ENCODE measurements at places on chromosomes 1 and 21.

- no peak for DNase-seq
Measured at GRCh38 chr1:217896490-217896889, 265.3 kb downstream of the SPATA17 start.

DNA sequence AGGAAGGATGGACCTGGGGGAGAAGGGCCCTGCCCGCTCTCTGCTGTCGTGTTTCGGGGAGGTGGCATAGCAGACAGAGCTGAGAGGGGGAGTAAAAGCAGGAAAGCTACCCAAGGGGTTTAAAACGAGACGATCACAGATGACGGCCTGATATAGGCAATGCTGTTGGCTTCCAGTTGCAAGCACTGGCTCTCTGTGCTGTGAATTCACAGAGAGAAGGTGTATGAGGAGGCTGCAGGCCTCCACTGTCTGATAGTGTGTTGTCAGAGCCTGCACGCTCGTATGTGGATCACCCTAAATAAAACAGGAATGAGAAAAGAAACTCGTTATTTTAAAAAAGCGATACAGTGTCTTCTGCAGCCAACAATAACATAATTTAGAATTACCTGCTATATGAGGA is 57.4 kb downstream of the LGR6 start:
- DNase-seq, result no peak

DNA sequence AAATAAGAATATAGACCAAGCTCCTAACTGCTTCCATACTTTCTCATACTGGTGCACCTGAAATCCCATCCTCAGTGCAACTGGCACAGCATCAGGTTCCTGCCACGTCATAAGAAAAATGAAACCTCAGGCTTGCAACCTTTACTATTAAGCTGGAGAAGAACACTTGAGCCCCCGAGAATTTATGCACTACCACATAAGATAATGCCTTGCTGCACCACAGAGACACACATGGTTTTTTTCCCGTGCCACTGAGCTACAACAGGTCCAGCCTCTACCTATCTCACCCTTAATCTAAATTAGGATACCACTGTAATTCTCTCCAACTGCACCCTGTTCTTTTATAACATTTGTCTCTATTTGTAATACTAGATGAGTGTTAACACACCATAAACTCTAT is 174.5 kb downstream of the DENND1B start:
- no peak for DNase-seq

GRCh38 chr1:15231714-15232201 is 15.3 kb upstream of the FHAD1 start:
- no peak for DNase-seq

GRCh38 chr1:19411612-19412011 is 73.7 kb downstream of the CAPZB start:
- DNase-seq, result no peak

GRCh38 chr1:212045981-212046380 is 10.4 kb downstream of the DTL start:
- DNase-seq, result no peak

GRCh38 chr1:226625326-226625725 is 76.8 kb downstream of the STUM start:
- DNase-seq, result no peak

DNA sequence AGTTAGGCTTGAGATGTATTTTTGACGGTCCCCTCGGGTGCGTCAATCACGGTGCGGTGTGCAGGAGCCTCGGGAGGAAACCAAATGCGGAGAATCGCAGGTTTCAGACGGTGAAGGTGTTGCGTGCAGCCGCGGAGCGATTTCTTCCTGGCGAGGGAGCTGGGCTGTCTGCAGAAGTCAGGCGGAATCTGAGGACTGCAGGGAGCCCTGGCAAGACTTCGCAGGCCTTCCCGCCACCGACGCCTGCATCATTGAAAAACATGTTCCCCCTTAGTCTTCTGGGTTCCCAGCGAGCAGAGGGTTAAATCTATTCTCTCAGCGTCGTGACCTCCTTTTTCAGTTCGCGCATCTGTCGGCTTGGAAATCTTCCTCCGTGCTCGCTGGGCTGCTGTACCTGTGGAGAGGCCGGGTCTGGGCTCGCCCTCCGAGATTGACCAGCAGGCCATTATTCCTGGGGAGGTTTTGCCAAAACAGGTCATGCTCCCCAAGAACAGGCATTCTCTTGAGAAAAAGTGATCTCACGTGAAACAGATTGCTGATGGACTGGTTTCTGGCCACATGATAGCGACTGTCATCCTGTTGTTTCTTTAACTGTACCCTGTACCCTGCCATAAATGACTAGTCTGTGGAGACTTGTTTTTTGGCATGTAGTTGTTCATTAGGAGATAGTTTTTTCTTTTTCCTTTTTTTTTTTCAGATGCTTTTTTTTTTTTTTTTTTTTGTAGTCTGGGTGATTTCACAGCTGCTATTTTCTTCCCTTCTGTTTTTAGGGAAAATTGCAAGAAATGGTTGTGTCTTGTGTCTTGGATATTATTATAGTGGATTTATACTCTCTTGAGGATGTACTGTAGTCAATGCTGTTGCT is 894 bp downstream of the EPB41 start:
- DNase-seq, result no peak

DNA sequence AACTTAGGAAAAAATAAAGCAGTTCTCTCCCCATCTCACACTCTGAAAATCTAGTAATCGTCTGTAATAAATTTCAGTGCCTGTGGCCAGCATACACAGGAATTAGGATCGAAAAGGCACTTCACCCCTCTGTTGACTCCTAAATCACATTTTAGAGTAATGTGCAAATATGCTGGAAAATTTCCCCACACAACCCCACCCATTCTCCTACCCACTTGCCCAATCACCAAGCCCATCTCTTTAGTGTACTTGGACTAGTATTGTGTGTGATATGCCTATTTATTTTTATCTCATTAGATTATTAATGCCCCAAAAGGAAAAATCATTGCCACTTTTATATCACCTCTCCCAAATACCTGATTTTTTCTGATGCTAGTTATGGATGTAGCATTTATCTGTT is 323.3 kb downstream of the ASTN1 start:
- no peak for DNase-seq

GRCh38 chr1:51856745-51857144 is 21.8 kb downstream of the NRDC start:
- DNase-seq, result no peak

- no peak for DNase-seq
Measured at GRCh38 chr1:50335036-50335435, 88.2 kb downstream of the DMRTA2 start.

DNA sequence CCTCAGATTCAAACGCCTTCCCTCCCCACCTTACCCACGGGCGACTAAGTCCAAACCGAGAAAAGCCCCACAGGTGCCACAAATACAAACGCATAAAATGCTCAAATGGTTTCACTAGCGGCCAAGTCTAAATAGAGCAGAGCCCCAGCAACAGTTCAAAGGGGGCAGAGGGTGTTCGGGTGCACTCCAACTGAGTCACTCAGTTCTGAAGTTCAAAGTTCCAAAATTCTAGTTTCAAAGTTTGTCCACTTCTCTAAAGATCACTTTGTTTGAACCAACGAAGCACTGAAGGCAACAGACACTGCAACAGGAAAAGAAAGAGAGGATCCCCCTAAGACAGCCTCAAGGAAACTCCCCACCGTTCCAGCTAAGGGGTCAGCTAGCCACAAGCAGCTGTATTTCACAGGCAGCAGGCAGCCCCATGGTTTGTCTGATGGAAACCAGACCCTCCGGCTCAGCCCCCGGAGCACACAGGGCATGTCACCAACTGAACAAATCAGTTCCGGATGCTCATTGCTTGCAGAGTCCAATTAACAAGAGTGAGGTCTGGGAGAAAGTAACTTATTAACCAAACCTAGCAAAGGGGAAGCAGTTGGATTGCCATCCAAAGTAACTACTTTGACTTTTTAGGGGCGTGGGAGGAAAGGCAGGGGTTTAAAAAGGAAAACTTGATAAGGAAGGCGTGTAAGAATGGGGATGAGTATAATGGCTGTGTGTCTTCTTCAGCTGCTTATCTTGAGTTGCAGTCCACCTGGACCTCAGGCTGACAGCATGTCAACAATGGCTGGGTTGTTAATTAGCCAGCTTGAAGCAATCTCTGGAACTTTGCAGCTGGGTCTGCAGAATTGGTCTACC is 1423.9 kb upstream of the PRMT6 start:
- no peak for DNase-seq

- no peak for DNase-seq
Measured at GRCh38 chr1:189751311-189751710, 726.4 kb downstream of the BRINP3 start.

- no peak for DNase-seq
Measured at GRCh38 chr1:13893409-13893821, 193.4 kb downstream of the PRDM2 start.

DNA sequence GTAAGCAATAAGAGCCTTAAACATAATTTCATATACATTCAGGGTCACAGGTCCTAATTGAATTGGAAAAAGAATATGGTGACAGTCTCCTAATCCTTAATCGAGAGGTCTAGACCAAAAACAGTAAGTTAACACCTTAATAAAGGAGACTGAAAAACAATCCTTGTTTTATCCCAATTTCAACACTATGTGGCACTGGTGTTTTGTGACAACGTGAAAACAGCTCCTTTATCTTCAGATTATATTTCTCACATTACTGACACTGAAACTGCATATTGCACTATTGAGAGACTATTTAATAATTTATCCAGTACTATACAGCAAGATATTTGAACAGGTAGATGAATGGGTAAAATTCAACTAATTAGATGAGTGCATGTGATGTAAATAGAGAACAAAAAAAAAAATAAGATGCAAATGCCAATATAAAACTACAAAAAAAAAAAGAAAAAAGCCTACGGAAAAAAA is 34.1 kb downstream of the TP53BP2 start:
- DNase-seq, result no peak

GRCh38 chr21:42232176-42232825 is 13.4 kb downstream of the ABCG1 start:
- DNase-seq, result no peak

- peak; percentile 26 for DNase-seq
Measured at GRCh38 chr1:86833461-86834215, 80.3 kb downstream of the SELENOF start.

DNA sequence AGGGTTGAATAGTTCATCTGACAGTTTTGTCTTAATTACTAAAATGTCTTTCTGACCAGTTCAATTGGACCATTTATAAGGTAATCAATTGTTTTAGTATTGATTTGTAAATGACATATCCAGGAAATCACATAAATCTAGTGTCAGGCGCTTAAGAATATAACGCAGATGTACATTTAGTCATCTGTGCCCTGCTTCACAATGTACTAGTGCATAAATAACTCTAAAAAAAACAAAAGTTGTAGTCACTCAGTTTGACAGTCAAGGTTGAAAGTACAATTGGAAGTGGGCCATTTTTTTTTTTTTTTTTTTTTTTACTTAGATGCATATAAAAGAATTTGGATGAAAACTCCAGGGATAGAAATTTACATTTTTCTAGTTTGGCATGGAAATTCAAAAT is 490.4 kb downstream of the PTPRC start:
- no peak for DNase-seq

DNA sequence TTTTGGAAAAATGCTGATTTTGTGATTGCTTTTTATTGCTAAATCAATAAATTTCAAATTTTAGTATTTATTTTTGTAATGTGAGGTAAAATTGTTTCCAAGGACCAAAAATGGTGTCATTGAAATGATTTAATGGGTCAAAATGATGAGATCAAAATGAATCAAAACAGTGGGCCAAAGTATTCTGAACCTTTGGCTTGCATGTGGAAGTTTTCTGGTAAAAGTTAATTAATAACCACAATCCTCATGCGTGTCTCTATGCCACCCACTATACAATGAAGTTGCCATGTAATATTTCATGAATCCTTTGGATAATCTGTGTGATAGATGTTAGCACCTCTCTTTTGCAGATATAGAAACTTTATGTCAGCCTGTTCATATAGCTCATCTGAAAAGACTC is 83.8 kb downstream of the PAPPA2 start:
- DNase-seq, result no peak

DNA sequence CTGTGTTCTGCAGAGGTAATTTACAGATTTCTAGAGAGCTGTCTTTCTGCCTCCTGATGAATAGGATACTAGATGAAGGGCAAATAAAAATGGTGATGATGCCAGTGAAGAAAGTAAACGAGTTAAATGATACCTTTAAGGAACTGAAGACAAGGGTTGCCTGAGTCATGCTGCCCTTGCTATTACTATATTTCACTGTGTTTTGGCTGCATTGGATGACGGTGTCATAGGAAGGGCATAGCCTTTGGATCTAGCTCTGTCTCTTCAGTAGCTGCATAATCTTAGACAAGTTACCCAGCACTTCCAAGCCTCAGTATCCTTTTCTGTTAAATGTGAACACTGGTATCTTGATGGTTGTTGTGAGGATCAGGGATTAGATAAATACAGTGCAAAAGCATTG is 131.5 kb upstream of the FGGY start:
- DNase-seq, result no peak

Measured in BJ (cell line).